ENCODE measurements at places on chromosomes 12 and 14.

- DNase-seq: peak; percentile 73
Observed at GRCh38 chr12:93847517-93848474, 170.6 kb downstream of the CRADD start.

GRCh38 chr12:132392389-132393244 is 63.2 kb upstream of the GALNT9 start:
- DNase-seq: no peak

DNA sequence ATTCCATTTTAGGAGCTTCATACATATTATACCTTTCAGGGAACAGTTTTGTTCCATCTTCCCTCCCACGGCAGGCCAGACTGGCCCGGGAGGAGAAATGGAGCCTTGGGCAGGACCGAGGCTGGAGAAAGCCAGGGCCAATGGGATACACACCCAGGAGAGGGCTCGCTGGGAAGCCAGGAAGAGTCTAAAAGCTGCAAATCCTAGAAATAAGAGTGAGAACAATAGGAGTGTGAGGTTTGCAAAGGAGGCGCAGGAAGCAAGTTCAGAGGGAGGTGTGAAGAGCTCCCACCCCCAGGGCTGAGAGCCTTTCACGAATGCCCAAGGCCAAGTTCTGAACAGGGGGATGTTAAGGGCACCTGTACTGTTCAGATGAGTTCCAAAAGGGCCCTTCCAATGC is 67.5 kb upstream of the CPSF6 start:
- no peak for DNase-seq

- DNase-seq: peak; percentile 91
Observed at GRCh38 chr12:5988659-5989116, 43.6 kb upstream of the ANO2 start.

- no peak for DNase-seq
Observed at GRCh38 chr12:23681237-23681636, 268.2 kb downstream of the SOX5 start.

GRCh38 chr14:75597149-75597548 is 18.7 kb downstream of the FLVCR2 start:
- no peak for DNase-seq

- DNase-seq: no peak
Observed at GRCh38 chr12:32522331-32523221, 123.2 kb downstream of the FGD4 start.

DNA sequence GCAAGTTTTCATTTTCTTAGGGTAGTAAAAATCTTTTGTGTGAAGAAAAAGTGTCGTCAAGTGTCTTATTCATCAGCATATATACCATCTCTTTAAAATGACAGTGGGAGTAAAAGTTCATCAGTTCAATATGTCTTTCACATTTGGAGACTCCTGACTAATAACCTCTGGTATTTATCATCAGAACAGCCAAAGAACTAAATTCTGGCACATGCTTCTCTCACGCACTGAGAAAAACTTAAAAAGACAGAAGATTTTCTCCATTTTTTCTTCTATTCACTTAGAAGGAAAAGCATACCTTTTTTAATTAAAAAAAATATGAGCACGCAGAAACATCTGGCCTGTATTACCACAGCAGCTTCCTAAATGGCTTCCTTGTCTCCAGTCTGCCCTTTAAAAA is 265.7 kb downstream of the AKAP6 start:
- no peak for DNase-seq
